NCI-H774 (cell line): ENCODE measurements at places on chromosomes 5 and 9.
A peak's percentile ranks its signal among the peaks of the same experiment; 100 is the strongest.

DNA sequence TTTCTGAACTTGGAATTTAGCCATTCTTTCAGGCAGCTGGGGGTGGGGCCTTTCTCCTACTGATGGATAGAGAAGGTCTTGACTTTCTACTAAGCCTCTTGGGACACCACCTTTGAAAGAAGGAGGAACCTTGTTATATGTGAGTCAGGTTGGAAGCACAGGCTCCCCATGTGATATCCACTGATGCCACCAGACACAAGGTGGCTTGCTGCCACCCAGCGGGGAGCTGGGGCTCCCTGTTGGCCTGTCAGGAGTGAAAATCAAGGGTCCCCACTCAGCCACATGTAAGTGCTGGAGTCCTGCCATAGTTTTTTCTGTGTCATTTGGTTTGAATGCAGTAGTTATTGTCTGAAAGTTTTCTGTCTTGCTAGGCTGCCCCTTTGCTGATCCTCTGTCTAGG lies 252.4 kb upstream of the NFIL3 start:
- DNase-seq = no peak

DNA sequence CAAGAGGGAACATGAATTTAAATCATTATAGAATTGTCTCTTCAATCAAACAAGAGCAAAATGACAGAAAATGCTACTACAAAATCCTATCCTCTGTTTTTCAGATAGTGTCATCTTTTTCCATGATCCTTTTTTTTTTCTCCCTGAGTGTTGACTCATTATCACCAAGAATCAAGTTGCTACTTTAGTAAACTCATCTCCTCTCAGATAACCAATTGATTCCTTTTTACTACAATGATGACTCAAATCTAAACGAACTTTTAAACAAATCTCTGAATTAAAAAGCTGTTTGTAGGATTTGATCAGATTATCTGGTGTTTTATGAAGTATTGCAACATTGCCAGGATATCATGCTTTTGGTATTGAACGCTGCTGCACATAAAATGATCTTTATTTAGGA lies 23.9 kb upstream of the IL7R start:
- no peak for DNase-seq

GRCh38 chr9:69036309-69036708 lies 757 bp downstream of the FXN start:
- no peak for DNase-seq

GRCh38 chr5:125037020-125037419 lies 290.6 kb upstream of the ZNF608 start:
- DNase-seq = no peak

- DNase-seq = no peak
These were observed 109.4 kb downstream of the CARTPT start for GRCh38 chr5:71828291-71829040.

DNA sequence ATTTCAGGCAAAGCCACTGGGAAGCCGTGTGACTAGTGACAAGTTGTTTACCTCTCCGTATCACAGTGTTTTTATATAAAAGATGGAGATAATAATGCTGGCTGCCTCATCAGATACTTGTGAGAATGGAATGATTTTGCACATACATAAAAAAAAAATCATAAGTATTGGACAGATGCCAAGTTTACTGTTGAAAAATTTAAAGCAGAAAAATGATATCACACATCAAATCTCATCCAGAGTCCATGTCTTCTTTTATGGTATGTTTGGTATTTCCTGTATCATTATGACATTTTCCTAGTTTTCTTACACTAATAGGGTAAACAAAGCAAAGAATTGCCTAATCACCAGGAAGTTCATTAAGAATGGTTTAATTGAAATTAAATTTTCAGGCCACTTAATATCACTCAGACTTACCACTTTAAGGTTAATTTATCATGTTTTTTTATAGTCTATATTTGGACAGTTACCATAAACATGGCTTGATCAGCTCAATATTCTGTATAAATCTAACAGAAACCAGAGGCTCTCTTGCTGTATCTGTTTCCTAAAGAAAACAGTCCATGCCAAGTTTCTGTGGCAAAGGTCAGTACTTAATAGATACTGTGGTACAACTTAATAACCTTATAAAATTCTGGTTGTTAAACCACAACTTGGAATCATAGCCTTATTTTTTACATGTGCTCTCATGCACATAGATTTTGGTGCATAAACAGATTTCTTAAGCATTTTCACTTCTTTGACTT lies 656.5 kb upstream of the RIOK2 start:
- no peak for DNase-seq

- no peak for DNase-seq
These were observed 63.8 kb upstream of the ANKH start for GRCh38 chr5:14935341-14935740.

DNA sequence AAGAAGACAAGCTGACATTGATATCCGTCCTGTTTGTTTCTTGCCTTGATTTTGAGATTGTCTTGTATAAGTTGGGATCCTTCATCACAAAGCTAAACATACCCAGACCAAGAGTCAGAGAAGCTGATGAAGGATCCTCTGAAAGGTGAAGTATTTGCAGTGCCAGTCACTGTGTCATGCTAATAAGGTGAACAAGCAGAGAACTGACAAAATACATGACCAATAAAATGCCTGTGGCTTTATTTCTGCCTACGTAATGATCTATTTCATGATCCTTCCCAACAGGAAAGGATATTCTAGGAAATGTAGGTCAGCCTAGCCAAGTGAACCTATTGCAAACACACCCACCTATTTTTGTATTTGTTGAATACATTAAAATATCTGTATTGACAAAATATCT lies 351.3 kb upstream of the CDH9 start:
- DNase-seq = no peak

GRCh38 chr5:73022471-73023169 lies 66.8 kb downstream of the FCHO2 start:
- DNase-seq = no peak

- DNase-seq = no peak
These were observed 28.1 kb upstream of the INSYN2B start for GRCh38 chr5:170008376-170008775.

GRCh38 chr5:175551266-175551665 lies 72.9 kb downstream of the SFXN1 start:
- no peak for DNase-seq

DNA sequence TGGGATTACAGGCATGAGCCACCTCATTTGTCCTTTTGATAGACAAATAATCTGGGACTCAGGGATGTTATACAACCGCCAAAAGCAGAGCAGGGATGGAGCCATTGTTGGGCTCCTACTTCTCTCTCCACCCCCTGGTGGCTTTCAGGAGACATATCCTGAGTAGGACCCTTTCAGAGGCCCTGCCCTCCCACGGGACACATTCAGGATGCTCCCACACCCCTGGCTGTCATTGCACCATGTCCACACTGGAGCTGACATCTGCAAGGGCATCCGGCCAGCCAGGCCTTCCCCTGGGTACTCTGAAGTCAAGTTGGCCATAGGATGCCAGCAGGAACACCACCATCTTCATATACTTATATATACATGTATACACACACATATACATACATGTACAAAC lies 181.8 kb downstream of the SYK start:
- no peak for DNase-seq

DNA sequence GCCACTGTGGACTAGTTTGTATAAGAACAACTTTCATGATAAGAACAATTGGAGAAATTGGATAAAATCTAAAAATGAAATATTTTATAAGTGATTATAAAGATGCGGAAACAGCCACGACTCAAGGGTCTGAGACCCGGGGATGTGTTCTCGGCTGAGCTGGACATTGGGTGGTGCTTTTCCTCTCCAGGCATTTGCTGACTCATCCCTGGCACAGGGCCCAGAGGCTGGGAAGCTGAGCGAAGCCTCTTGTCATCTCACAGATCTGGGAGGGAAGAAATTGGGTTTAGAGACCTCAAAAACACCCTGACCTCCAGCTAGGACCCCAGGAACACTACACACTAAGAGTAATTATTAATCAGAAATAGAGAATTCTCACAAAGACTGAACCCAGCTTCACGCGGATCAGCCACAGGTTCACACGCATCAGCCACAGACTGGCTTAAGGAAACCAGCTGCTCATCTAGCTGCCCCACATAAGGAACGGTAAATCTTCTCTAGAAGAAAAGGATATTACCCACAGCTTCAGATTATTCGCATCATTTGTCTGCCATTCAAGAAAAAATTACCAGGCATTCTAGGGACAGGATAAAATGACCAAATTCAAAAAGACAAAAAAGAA lies 2.8 kb upstream of the OR2V1 start:
- no peak for DNase-seq

- DNase-seq = no peak
These were observed 111.0 kb upstream of the SLIT3 start for GRCh38 chr5:169411786-169412430.

GRCh38 chr5:89374818-89375521 lies 492.0 kb upstream of the MEF2C start:
- DNase-seq = peak; percentile 11

GRCh38 chr9:8188723-8189407 lies 389.3 kb upstream of the DMAC1 start:
- peak; percentile 6 for DNase-seq

- DNase-seq = no peak
These were observed 47.3 kb upstream of the COL5A1 start for GRCh38 chr9:134594078-134594941.

DNA sequence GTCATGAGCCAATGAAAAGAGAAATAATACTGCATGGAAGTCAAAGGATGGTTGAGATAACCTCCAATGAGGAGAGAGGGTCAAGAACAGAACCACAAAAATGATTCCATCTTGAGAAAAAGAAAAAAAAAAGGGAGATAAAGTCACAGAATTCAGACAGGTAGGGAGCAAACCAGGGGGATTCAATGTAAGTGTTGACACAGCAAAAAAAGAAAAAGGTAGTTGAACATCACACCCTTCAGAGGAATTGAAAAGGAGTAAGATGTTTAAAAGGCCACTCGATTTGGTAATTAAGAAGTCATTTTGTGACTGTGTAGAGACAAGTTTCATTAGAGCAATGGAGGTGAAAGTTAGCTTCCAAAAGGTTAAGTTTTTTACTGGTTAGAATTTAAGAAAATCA lies 79.3 kb downstream of the ERP44 start:
- no peak for DNase-seq

DNA sequence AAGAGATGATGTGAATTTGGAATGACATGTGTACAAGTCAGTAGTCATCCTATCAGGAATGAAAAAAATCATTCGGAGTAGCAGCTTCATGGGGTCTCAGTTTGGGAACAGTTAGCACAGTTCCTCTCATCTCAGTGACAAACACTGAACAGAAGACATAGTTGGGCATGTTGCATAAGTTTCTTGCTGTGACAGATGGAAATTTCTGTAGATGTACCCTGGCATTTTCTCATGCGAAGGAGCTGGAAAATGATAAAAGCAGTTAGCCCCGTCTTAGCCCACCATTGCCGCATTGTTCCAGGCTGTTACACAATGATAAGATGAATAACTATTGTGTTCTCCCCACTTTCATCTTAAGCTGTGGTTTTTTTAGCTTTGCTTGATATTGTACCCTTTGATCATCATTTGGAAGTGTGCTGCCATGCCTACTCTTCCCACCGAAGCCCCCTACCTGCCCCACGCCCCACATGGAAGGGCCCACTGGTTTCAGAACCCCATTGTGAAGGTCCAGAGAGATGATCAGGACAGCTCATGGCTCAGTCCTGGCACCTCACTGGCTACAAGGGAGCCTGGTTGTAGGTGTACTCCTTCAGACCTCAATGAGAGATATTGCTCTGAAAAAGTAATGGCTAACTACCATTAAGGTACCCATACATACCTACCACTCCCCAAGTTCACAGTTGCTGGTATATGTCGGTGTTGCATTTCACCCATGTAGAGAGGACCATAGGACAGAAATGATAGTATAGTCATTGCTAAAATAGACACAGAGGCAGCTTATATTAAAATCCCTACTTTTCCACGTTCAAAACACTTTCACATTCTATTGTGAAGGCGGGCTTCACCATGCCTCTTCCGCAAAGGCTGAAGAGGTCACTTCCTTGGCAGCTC lies 38.8 kb downstream of the SFXN1 start:
- no peak for DNase-seq

GRCh38 chr9:121557581-121558447 lies 58.2 kb upstream of the GGTA1 start:
- no peak for DNase-seq

- no peak for DNase-seq
These were observed 26.4 kb downstream of the PDCD1LG2 start for GRCh38 chr9:5536684-5537083.

DNA sequence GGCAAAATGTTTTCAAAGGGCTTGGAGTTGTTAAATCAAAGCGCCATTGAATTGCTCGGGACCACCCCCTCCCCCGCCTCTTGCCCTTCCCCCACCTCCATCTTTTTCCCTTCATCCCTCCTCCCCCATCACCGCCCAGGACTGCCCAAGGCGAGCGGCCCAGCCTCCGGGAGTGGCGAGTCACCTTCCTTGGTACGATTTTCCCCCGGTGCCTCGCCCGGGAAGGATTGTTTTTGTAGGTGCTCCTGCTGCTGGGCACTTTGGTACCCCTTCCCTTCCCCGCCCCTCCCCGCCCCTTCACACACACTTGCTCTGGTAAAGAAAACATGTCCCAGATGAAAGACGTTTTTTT lies 61.2 kb downstream of the TMEM174 start:
- no peak for DNase-seq

GRCh38 chr9:131178382-131178781 lies 53.0 kb downstream of the NUP214 start:
- DNase-seq = no peak

- peak; percentile 35 for DNase-seq
These were observed 62.6 kb downstream of the NEK6 start for GRCh38 chr9:124320062-124320973.

GRCh38 chr9:16661816-16662215 lies 208.7 kb downstream of the BNC2 start:
- DNase-seq = no peak

- no peak for DNase-seq
These were observed 5.3 kb downstream of the SLC25A25 start for GRCh38 chr9:128073253-128073886.

DNA sequence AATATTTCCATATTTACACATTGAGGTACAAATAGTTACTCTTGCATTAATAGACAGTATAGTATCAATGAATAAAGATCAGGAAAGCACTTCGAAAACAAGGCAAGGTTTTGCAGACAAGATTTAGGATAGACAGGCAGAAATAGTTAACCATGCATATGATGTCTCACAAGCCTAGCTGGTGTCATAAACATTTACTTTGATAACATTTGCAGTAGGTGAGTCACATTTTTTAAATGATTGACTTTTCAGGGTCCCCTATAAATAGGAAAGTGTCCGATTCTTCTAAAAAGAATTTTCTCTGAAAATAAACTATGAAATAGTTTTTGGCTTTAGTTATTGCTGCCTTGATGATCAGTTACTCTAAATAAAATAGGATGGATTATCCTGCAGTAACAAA lies 162.1 kb downstream of the SNX18 start:
- no peak for DNase-seq

DNA sequence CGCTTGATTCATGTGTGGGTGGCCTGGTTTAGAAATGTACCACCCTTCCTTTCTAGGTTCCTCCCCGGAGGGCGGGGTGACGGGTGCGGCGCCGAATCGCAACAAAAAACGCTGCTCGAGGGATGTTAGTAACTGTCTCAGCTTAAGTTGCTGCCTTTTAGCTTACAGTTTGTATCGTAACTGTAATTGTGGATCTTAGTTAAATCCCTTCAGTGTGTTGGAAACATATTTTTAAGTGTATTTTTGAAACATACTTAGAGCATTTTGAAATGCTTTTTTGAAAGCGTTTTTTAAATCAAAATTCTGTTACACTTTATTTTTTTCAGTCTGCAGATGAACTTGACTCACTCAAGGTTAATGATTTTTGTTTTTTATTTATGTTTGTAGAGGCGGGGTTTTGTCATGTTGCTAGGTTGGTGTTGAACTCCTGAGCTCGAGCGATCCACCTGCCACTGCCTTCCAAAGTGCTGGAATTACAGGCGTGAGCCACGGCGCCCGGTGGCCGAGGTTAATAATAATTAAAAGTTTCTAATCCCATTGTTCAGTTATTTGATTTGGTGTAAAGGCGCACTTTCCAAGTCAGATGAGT lies 997 bp upstream of the CHD1 start:
- no peak for DNase-seq
